ENCODE measurements at places on chromosomes 6 and 20. TPM values are rescaled to one million over a fixed set of nuclear protein-coding genes. Genes with fewer than 3 reads are reported as not detected.

Gene HLA-DRA
- total RNA-seq = 57.5 TPM

DNA sequence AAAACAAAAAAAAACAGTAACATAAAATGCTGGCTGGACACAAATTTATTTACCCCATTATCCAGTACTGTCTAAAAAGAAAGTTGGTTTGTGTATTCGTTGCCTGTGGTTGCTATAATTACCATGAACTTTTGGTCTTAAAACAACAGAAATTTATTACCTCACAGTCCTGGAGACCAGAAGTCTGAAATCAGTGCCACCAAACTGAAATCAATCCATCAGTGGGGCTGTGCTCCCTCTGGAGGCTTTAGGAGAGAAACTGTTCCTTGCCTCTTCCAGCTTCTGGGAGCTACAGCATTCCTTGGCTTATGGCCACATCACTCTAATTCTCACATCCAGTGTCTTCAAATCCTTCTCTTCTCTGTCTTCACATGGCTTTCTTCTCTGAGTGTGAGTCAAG lies 79.4 kb downstream of the SNX5 start:
- no peak for DNase-seq

Gene C6orf15
- not detected for total RNA-seq

DNA sequence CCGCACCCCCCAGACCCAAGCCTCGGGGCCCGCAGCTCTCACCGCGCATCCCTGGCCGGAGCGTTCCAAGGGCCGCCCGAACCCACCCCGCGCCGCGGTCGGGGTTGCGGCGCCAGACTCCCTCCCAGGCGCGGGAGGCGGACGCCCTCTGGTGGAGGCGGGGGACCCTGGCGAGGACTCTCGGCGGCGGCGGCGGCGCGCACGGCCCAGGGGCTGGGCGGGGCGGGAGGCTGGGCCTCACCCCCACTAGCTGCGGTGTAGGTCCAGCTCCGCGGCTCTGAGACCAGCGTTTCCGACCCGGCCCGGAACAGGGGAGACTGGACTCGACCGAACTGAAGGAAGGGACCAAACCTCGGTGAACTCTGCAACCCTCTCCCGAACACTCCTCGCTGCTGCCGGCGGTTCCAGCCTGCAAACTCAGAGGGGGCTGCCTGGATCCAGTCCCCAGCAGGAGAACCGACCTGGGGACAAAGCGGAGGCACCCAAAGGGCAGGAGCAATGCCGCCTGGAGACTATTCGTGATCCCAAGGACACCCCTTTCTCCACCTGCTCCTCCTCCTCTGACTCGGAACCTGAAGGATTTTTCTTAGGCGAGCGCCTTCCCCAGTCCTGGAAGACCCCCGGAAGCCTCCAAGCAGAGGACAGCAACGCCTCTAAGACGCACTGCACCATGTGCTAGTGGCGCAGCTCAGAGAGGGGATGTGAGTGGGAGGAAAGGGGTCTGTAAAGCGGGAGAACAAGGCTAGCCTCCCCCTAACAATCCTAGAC lies 859 bp upstream of the TOMM6 start:
- DNase-seq = peak; percentile 86

DNA sequence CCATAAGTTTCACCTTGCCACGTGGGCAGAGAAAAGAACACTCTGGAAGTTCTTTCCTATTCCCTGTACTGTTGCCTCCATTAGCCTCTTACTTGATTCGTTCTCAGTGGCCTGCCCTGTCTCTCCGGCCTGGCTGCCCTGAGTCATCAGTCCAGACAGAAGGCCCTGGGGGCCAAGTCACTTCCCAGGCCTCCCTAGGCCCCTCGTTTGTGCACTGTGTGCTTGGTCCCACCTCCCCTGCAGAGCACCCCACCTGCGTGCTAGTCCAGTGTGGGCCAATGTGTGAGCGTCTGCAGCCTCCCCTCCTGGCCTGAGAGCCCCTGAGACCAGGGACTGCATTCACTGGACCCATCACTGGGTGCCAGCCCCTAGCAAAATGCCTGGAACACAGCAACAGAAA lies 191.2 kb upstream of the RREB1 start:
- DNase-seq = no peak

Gene SIRPA
- 32.4 TPM for total RNA-seq

- DNase-seq = no peak
Measured at GRCh38 chr6:136647363-136647852, 97.2 kb upstream of the MAP7 start.

Gene SPATS1
- not detected for total RNA-seq

Gene SSTR4
- total RNA-seq = not detected

- no peak for DNase-seq
Measured at GRCh38 chr6:153960281-153960680, 78.8 kb upstream of the OPRM1 start.

- DNase-seq = peak; percentile 67
Measured at GRCh38 chr20:24981790-24982189, 10.8 kb downstream of the APMAP start.

Gene ABHD16B
- total RNA-seq = not detected

Gene B3GAT2
- 0.07 TPM for total RNA-seq

DNA sequence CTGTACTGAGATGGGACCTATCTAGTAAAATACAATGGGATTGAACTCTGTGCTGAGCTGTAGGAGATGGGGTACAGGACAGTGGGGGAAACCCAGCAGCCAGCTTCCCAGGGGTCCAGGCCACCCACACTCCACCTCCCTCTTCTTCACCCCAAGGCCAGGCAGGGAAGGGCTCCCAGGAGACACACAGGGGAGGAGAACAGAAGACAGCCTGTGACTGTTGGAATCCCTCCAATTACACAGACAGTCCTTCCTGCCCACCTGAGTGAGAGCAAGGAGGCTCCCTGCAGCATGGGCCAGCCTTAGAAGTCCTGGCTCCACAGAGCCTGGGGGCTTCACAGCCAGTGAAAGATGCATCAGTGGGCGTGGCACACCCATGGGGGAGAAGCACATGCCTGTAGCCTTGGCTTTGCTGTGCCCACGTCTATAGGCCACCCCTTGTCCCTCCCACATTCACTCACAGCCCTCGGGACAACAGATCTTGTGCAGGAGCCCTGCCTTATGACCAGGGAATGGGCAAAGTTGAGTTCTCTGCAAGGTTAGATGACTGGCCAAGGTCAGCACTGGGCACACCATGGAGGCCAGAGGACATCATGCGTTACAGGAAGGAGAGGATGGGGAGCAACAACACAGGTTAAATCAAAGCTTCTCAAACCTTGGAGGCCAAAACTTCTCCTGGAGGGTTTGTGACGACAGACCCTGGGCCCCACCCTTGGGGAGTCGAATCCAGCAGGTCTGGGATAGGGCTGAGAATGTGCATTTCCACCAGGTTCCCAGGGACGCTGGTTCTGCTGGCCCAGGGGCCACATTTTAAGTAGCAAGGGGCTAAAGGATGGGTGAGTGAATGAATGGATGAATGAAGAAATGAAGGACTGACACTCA lies 12.3 kb upstream of the CST7 start:
- DNase-seq = no peak

Gene RAB44
- 0.12 TPM for total RNA-seq

GRCh38 chr6:143110996-143111395 lies 50.3 kb downstream of the AIG1 start:
- no peak for DNase-seq

Gene SEMG1
- not detected for total RNA-seq

Gene PRR18
- not detected for total RNA-seq

Gene FAM83C
- total RNA-seq = not detected

Gene NMBR
- total RNA-seq = not detected

GRCh38 chr20:33667676-33668465 lies 1.1 kb downstream of the ACTL10 start:
- peak; percentile 83 for DNase-seq

DNA sequence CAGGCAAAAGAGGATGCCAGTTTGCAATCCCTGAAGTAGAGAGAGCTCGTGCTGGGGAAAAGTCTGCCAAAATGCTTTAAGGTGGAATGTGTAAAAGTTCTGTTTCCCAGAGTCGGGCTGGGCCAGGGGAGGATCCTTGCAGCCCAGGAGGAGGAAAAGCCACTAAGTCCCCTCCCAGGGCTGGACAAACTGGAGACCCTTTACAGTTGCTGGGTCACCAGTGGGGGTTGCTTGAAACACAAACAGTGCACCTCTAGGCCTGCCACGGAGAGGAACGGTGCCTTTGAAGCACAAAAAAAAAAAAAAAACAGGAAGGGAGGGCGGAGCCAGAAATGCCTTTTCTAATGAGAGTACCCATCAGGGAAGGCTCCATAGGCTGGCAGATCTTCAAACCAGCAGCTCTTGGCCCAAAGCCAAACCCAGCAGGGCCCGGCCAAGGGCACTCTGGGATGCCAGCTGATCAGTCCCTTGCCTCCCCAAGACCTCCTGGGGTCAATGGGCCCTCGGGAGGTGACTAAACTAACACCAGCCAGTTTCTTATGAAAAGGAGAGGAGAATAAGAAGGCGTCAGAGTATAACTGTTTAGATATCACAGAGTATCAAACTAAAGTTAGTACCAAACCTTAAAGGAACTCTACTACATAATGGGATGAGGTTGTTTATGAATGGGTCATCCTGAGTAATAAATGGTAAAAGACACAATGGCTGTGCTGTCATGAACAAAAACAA lies 23.7 kb downstream of the HLA-A start:
- DNase-seq = peak; percentile 84

GRCh38 chr6:15420959-15421438 lies 175.1 kb downstream of the JARID2 start:
- DNase-seq = no peak

- DNase-seq = no peak
Measured at GRCh38 chr6:160739955-160740354, 37.9 kb downstream of the PLG start.

Gene SLC52A3
- 2.6 TPM for total RNA-seq
